ENCODE measurements at places on chromosomes 5 and 9.
A peak's percentile ranks its signal among the peaks of the same experiment; 100 is the strongest.

DNA sequence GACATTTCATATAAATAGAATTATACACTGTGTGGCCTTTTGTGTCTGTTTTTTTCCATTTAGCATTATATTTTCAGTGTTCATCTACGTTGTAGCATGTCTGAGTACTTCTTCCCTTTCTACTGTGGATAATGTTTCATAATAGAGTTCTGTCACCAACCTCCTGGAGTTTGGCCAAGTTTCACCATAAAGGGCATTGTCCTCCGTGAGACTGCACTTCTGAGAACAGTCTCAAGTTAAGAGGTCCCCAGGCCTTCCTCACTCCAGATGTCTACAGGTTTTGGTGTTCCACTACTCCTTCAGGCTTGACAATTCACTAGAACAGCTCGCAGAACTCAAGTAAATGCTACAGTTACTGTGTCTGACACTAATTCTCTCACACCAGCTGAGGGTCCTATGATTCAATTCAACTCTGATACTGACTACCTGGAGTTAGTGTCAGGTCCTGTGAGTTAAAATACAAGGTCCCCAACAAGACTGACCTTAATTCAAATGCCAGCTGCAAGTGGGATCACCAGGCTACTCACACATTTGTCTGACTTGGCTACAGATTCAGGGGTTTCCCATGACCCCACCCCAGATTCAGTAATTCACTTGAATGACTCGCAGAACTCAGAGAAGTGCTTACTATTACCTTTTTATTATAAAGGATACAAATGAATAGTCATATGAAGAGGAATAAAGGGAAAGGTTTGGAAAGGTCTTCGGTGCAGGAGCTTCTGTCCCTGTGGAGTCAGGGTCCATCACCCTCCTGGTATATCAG lies 31.1 kb downstream of the SLC35A4 start:
- DNase-seq = peak; percentile 42

DNA sequence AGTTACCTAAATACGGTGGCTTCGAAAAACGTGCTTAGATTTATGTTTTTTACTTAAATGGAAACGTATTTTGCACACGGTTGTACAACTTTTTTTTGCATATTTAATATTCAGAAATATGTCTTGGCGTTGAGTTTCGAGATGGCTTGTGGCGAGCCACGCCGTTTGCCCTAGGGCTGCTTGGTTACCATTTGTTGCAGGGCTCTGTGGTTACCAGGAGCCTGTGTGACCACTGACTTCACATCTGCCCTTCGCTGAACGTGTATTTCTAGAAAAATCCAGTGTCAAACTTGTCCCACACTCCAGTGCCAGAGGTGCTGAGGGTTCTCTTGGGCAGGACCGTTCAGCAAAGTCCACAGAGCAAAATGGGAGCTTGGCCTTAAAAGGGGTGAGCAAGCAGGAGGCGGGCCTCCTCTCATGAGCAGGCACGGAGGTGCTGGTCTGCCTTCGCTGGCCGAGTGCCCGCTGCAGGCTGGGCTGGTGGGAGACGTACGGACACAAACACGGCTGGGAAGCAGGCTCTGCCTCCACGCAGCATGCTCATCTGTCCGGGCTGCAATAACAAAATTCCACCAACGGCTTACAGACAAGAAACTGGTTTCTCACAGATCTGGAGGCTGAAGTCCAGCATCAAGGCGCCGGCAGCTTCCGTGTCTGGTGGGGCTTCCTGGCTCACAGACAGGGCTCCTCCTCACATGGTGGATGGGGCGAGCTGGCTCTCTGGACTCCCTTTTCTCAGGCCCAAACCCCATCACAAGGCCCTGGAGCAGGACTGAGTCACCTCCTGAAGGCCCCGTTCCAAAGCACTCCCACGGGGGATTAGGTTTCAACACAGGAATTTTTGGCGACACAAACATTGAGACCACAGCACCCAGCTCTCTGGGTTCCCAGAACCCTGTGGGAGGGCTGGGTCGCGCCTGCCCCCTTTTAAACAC lies 5.4 kb downstream of the MRPL36 start:
- DNase-seq = no peak

- no peak for DNase-seq
Measured at GRCh38 chr5:127757576-127757975, 54.4 kb downstream of the CCDC192 start.

GRCh38 chr5:90226433-90227099 lies 183.0 kb downstream of the CETN3 start:
- DNase-seq = no peak

DNA sequence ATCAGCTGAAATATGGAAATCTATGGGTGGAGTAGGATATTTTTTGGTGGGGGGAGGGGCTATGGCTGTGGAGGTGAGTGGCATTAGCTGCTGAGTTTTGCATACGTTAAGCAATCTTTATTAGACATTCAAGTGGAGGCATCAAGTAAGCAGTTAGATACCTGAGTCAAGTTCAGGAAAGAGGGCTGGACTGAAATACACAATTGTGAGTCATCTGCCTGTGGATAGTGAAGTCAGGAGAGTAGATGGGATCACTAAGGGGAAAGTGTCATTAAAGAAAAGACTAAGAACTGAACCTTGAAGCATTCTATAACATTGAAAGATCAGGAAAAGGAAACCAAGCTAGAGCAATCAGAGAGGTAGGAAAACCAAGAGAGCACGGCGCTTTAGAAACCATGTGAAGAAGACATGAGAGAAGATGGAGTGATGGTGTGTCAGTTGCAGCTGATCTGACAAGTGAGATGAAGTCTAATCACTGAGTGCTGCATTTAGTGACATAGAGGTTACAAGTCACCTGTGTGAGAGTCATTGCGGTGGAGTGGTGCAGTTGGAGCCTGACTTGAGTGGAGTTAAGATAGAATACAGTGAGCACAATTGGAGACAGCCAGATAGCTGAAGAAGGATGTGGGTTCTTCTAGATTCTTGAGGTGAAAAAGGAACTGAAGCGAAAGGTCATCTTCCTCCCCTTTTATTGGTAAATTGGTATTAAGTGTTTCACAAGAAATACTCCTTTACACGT lies 88.7 kb downstream of the PIP5K1B start:
- peak; percentile 51 for DNase-seq

- DNase-seq = no peak
Measured at GRCh38 chr9:79663300-79663699, 91.5 kb downstream of the TLE4 start.

DNA sequence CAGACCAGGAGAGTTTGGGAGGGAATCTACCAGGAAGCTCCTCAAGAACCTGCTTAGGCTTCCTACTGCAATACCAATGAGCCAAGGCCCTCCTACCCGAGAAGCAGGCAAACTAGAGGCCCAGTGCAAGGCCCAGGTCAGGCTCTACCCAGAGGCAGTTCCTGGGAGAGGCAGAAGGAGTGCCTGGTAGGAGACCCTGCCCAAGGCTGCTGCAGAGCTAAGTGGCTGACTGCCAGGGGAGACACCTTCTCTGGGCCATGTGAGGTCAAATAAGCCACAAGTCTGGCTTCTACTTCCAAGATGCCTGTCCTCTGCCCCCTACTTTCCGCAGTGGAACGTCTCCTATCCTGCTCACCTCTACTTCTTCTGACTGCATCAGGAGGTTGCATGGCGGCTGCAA lies 17.8 kb downstream of the ACSL6 start:
- DNase-seq = no peak

DNA sequence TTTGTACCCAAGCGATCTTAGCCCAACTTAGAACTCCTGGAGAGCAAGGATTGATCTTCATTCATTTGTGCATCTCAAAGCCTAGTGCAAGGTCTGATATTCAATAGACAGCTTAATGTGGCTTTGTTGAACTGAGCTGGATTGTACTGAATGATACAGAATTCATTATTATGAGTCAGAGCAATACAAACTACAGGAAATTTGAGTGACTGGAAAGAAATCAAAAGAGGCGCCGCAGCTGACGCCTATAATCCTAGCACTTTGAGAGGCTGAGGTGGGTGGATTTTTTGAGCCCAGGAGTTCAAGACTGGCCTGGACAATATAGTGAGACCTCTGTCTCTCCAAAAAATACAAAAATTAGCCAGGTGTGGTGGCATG lies 58.6 kb downstream of the ENC1 start:
- DNase-seq = no peak

DNA sequence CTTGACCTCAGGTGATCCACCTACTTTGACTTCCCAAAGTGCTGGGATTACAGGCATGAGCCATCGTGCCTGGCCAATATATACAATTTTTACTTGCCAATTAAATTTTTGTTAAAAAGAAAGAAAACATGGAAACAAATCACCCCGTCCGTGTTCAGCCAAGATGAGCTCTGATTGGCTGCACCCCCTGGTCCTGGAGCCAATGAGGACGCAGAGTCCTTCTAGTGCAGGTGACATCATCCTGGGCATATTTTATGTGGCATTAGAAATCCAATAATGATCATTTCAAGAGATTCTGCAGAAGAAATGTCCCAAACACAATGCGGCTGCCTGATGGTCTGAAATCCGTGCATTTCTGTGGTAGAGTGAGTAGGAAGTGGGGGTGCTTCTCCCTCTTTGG lies 159.5 kb downstream of the GAPVD1 start:
- no peak for DNase-seq

DNA sequence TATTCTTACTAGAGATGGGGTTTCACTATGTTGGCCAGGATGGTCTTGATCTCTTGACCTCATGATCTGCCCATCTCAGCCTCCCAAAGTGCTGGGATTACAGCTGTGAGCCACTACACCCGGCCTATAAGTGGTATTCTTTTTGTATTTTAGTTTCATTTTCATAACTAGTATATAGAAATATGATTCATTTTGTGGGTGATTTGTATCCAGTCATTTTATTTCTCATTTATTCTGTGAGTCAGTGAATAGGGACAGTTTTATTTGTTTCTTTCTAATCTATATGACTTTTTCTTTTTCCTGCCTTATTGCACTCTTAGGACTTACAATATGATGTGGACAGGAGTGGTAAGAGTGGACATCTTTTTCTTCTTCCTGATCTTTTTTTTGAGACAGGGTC lies 112.9 kb downstream of the AOPEP start:
- DNase-seq = no peak

DNA sequence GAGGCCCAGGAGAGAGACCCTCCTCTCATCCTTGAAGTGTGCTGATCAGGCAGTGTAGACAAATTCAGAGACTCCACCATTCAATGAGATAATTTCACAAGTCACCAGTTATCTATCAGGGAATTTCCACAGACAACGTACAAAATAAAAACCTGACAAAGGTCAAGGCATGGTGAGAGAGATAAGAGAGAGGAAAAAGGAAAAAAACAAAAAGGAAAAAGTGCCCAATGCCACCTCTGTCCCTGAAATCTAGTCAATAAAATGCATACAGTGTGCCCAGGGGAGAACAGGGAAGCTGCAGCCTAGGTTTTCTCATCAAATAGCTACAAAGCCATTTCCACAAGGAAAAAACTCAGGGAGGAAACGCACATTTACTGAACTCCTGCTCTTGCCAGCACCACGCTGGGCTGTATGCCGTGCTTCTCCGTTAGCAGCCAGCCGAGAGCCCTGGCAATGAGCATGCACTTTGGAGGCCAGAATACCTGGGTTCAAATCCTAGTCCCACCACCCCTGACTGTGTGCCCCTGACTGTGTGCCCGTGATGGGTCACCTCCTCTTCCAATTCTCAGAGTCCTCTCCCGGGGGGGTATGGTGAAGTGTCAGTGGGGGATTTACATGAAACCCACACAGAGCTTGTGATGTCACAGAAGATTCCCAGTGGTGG lies 11.6 kb downstream of the WHRN start:
- no peak for DNase-seq

DNA sequence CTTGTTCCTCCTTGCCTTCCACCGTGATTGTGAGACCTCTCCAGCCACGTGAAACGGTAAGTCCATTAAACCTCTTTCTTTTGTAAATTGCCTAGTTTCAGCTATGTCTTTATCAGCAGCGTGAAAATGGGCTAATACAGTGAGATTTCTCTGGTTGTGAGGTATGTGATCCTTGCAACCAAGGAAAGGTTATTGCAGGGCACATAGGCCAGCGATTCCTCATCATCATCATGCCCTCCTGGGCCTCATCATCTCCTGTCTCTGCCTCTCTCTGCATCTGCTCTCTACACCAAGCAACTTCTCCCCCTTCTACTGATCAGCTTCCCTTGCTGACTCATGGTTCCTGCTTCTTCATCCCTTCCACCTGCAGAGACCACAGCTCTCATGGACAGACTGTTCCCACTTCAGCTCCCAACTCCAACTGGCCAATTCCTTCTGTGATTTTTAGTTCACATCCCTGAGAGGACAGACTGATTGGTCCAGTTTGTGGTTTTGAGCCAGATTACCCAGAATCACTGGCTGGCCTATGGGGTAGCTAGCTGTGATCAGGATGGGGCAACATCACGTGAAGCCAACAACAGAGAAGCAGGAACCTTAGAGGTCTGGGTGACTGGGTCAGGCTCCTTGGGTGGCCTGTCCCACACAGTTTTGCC lies 53.1 kb downstream of the LIX1 start:
- DNase-seq = peak; percentile 46

DNA sequence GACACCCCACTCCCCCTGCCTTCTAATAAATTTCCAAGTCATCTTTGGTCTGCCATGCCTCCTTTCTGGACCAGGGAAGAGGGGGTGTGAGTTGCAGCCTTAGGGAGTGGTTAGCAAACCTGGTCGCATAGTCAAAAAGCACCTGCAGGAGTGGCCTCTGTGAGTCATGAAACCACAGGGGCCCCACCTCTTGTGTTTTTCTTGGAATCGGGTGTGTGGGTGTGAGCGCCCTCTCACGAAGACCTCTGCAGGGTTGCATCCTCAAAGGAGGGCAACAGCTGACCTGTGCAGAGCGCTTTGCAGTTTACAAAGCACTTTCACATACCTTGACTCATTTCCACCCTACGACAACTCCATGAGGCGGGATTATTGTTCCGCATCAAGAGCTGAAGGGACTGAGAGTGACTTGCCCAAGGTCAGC lies 36.8 kb upstream of the TEX48 start:
- no peak for DNase-seq

GRCh38 chr9:131609099-131609830 lies 63.9 kb downstream of the PRRT1B start:
- DNase-seq = no peak

DNA sequence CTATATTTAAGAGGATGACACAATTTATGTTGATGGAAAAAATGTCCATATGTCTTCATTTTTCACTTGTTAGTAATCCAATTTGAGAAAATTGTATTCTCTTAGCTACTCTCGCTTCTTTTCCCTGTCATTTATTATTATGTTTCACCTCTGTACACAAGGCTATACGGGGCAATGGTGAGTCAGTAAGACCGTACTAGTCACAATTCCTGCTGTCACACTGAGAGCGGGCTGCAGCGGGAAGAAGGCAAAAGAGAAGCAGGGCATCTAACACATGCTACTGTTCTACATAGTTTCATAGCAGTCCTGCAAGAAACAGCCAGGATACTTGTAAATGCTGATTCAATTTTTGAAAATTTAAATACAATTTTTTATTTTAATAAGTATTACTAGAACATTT lies 23.3 kb upstream of the PRDM9 start:
- DNase-seq = no peak

- no peak for DNase-seq
Measured at GRCh38 chr9:35195683-35196082, 33.9 kb downstream of the UNC13B start.

GRCh38 chr9:133377721-133378216 lies 1.6 kb downstream of the STKLD1 start:
- no peak for DNase-seq

GRCh38 chr5:751496-751895 lies 33.0 kb downstream of the ZDHHC11B start:
- no peak for DNase-seq

- DNase-seq = no peak
Measured at GRCh38 chr5:125175348-125176004, 429.0 kb upstream of the ZNF608 start.

- DNase-seq = no peak
Measured at GRCh38 chr9:87122947-87123685, 175.8 kb upstream of the GAS1 start.

- no peak for DNase-seq
Measured at GRCh38 chr9:21070171-21070571, 7.6 kb downstream of the IFNB1 start.

GRCh38 chr9:127109212-127109711 lies 13.2 kb downstream of the ANGPTL2 start:
- DNase-seq = no peak

All from bone marrow (tissue), 2 donors.